RCC 7860 (cell line): ENCODE measurements at places on chromosomes 4 and X.

GRCh38 chr4:146833530-146833929 is 112.1 kb downstream of the TTC29 start:
- no peak for DNase-seq

DNA sequence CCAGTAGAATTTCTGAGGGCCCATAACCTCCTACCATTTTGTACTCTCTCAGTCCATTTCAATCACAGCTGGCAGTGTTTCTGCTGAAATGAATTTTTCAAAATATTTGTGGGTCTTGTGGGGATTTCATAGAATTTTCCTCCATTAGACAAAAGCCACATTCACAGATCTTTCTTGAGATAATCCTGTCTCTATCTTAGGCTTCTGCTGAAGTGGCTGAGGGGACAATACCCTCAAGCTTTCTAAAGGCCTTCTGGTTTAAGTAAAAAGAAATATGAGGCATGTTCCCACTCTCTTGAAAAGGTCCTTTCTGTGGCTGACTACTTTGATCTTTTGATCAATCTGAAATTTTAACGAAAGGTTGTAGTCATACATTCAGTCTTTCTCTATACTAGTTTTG is 1930.0 kb upstream of the AGA start:
- no peak for DNase-seq

- DNase-seq = no peak
Measured at GRCh38 chr4:153764601-153765368, 5.0 kb upstream of the RNF175 start.

DNA sequence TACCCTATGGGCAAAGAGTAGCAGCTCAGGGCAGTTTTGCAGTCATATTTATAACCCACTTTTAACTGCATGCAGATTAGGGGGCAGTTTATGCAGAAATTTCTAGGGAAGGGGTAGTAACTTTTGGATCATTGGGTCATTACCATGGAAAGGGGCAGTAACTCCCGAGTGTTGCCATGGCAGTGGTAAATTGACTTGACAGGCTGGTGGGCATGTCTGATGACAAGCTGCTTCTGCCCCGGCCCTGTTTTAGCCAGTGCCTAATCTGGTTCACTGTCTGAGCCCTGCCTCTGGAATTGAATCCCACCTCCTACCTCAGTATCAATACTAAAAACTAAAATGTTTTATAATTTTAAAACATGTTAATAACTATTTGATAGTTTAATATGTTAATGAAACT is 362.1 kb upstream of the ATOH1 start:
- no peak for DNase-seq

DNA sequence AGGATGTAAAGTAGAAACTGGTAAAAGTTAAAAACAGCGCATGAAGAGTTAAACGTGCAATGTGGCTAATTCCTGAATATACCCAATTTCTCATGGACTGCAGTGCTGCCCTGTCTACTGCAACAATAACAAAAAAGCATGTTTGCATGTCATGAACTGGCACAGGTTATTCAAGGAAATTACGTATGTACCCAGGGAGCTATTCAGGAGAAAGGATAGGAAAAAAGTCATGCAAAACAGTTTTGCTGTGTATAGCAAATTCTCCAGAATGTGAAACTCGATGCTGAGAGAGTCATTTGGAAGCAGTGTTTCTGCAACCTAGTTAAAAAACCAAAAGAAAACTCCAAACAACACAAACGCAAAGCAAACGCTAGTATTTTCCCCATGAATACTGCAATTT is 381.5 kb upstream of the PRKX start:
- DNase-seq = no peak

DNA sequence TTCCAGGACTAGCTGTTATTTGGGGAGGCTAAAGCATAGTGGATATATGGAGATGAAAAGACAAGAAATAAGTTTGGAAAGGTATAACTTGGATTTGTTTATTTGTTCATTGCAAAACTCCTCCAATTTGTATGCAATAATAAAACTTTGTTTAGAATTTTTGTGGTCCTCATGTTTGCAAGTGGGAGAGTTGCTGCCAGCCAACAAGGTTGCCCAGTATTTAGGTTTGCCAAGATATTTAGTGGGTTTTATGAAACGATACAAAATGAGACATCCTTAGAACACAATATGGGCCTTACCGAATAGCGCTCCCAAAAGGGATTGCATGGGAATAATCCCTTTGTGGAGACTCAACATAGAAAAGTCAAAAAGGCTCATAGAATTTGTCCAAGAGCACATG is 162.1 kb downstream of the INPP4B start:
- no peak for DNase-seq

GRCh38 chr4:88207171-88207570 is 48.7 kb upstream of the ABCG2 start:
- DNase-seq = no peak

- DNase-seq = no peak
Measured at GRCh38 chrX:31124536-31124935, 52.7 kb upstream of the FTHL17 start.

DNA sequence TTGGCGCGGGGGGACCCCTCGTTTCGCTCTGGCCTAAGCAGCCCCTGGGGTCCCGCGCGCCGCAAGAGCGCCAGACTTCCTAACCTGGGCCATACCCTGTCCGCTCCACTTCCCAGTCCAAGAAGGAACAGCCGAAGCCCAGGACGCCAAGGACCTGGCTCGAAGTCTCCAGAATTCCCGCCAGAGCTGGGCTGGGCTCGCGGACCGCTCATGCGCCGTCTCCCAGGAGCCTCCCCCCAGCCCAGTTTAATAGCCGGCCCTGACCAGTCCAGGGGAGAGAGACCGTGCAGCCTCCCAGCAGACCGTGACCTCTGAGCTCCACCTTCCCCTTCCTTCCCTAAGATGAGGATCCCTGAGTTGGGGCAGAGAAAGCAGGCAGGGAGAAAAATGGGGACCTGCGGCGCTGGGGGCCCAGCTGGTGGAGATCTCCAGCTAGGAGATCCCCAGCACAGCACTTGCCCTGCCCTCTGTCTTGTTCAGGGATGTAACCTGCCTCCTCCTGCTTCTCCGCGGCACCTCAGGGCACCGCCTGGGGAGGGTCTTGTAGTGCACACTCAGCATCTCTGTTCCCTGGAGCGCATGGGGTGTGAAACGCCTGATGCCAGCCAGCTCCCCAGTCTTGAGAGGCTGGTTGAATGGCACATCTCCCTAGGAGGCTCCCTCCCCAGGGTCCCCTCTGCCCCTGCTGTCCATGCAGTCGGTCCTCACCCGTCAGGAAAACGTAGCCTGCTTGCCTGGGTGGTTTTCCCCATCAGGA is 1.2 kb upstream of the LETM1 start:
- DNase-seq = no peak

- DNase-seq = peak; percentile 5
Measured at GRCh38 chrX:80550722-80551121, 130.5 kb downstream of the TENT5D start.

DNA sequence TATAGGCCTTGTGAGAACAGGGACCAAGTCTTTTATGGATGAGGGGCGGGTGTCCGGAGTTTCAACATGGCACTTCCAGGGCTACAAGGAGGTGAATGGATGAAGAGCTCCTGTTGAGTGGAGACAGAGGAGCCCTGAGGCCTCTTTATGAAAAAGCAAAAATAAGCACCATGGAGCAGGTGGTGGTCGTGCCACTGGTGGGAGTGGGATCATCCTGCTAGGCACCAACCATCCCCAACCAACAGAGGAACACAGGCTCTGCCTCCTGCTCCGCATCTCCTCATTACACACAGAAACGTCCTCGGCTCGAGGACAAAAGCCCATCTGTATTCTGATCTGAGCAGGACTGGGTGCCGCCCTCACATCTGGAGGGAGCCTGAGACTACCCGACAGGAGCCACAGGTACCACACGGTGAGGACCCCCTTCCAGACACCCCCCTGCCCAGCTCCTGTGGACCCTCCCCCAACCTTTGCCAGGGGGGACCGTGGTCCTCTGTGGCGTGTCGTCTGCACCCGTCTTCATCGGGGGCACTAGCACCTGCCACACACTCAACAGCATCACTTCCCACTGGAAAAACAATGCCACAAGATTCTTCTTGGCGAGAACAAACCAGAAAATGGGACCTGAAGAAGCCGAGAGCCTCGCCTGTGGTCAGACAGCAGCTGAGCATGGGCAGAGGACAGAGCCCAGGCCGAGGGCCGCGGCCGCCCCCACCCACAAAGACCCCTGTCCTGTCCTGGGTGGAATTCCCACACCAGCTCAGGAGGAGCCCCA is 3.9 kb upstream of the PDE6B start:
- DNase-seq = no peak

DNA sequence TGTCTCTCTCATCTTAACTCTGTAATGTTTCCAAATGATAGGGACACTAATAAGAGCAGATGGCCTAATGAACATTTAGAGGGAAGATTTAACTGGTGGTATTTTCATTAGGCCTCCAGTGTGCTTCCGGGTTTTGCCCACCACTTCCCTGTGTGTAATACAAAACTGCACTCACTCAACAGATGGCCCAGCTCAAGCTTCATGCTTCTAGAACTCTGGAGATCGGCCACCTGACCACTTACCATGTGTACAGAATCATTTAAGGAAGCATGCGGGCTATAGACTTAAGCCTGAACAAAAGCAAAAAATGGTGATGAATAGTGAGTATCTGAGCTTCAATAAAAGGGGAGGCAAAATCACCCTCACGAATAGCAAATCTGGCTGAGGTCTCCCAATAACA is 89.3 kb downstream of the SH2D1A start:
- no peak for DNase-seq

DNA sequence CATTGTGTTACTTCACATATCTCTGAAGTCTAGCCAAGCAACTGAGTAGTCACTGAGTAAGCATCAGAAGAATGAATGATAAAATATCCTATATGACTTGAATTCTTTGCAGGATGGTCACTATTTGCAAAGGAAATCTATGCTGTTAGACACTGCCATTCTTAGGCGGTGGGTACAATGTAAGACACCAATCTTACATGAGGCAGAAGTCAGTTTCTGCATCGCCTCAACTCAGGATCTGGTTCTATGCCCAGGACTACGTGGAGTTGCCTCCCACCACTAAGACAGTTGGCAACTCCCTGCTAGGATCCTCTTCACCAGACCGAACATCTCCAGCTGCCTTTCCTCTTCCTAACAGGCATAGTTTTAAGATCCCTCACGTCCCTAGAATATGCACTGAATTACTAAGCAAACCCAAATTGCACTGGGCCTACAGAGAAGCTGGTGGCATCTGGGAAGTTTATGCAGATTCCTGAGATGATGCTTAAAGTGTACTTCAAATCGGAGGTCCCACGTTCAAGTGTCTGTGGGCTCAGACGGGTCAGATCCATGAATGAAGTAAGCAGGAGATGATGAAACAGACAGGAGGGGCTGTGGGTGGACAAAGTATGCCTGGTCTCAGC is 45.6 kb downstream of the SEL1L3 start:
- DNase-seq = no peak

DNA sequence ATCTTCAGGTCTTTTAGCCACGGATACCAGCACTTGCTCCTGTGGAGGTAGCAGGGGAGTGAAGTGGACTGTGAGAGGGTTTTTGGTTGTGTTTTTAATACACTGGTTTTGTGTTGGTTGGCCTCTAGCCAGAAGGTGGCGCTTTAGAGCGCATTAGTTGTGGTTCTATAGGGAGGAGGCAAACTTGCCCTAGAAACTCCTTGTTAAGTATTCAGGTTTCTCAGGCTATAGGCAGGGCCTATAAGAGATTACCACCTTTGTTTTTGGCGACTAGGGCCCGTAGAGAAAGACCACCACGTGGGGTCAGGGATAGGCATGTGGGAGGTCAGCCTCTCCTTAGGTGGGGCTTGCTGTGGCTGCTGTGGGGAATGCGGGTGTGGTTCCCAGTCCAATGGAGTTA is 221.6 kb upstream of the SPANXN4 start:
- DNase-seq = no peak

DNA sequence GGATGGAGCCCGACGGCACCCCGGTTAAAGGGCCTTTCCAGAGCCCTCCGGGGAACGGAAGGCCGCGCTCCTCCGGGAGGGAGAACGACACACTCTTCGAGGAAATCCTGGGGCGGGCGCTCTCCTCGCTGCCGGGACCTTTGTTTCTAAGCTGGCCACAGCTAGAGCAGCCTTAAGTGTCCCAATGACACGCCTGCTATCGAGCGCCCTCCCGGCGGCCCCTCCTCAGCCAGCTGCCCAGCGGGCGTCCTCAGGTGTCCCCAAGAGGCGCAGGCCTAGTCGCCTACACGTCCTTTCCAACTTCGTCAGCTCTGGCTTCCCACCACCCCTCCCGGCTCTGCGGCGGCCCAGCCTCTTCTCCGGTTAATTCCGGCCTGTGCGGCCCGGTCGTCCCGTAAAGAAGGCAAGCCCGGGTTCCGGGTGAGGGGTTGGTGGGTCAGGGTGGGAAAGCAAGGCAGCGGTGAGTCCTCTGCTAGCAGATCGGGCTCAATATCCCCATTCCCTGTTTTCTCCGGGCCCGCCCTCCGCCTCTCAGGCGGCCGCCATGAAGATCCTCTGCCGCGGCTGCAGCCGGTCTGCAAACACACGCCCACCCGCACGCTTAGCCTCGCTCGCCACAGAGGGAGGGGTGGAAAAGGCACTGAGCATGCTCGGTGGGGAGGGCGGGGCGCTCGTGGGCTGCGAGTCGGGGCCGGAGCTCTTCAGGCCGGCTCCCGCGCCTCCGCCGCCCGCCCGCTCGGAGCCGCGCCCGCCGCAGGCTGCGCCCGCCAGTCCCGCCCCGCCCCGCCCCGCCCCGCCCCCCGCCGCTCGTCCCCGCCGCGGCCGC is at the start of gene RAP1GDS1:
Gene RAP1GDS1 (plus strand): TSS at position 806 of the 826 bp plus-strand sequence. CDS start 182 bp downstream, outside the sequence.
- peak; percentile 85 for DNase-seq

DNA sequence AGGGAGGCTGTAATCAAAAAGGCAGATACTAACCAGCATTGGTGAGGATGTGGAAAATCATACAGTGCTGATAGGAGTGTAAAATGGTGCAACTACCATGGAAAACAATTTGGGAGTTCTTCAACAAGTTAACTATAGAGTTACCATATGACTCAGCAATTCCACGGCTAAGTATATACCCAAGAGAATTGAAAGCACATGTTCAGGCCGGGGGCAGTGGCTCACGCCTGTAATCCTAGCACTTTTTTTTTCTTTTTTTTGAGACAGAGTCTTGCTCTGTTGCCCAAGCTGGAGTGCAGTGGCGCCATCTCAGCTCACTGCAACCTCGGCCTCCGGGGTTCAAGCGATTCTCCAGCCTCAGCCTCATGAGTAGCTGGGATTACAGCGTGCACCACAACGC is 15.0 kb upstream of the CD99L2 start:
- DNase-seq = no peak

DNA sequence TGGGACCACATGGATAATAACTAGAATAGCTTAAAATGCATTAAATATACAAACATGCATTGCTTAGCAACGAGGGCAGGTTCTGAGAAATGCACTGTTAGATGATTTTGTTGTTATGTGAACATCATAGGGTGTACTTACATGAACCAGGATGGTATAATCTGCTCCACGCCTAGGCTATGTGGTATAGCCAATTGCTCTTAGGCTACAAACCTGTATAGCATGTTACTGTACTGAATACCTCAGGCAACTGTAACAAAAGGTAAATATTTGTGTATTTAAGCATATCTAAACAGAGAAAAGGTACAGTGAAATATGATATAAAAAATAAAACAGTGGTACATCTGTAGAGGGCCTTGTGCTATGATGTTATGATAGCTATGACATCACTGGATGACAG is 169.2 kb upstream of the IL15 start:
- DNase-seq = no peak

DNA sequence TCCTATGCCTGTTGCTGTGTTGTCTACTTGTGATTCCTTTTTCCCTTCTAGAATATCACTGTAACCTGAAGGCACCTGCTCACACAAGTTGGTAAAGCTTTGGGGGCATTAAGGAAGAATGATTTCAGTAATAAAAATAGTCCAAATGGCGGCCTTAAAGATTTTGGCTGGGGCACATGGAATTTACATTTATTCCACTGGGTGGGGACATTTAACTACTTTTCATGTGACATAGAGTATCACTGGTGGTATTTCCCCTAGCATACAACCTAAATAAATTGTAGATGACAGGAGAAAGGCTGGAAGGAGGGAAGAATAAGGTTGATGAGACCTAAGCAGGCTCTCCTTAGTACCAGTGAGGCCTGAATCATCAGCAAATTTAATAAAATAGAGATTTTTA is 121.8 kb upstream of the EDA2R start:
- DNase-seq = no peak
